ENCODE measurements at places on chromosomes 3 and 15.

DNA sequence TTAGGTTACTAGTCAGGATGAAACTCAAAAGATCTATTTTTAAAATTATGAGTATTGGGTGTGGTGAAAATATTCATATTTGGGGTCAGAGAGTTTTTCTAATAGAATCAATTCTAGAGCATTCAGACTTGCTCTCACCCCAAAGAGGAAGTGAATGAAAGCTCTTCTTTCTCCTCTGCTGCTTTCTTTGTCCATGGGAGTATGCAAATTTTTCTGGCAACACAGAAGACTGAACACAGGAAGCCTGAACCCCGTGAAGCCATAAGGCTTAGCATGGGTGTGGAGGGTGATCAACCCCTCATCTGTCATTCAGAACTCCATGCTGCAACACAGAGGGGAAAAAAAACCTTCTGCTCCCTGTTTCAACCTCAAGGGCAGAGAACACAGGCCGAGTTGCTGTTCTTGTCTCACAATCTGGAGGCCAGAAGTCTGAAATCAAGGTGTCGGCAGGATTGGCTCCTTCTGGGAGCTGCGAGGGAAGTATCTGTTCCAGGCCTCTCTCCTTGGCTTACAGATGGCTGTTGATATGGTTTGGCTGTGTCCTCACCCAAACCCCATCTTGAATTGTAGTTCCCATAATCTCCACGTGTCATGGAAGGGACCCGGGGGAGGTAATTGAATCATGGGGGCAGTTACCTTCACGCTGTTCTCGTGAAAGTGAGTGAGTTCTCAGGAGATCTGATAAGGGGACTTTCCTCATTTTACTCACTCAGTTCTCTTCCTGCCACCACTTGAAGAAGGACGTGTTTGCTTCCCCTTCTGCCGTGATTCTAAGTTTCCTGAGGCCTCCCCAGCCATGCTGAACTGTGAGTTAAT is 33.7 kb upstream of the CD47 start:
- DNase-seq: no peak

GRCh38 chr3:113498221-113499005 is 16.5 kb downstream of the SPICE1 start:
- no peak for DNase-seq

DNA sequence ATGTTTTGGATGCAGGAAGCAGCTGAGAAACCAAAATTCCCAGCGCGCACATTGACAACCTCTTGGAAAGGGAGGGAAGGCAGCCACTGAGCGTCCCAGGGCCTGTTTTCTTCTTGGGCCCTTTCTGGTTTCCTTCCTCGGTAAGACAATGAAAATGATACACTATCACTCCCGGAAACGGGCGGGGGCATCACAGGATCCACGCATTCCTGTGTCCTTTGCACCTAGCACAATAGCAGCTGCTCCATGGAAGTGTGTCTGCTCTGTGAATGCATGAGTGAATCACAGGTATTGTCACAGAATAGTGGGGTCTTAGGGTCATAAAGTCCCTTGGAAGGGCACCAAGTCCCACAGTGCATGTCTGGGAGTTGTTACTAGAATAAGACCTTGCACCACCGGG is 6.3 kb upstream of the ITPKA start:
- DNase-seq: no peak

- DNase-seq: no peak
Measured at GRCh38 chr3:145286937-145287336, 874.0 kb downstream of the PLOD2 start.
